ENCODE measurements at places on chromosomes 7 and 10. TPM values are rescaled to one million over a fixed set of nuclear protein-coding genes. Genes with fewer than 3 reads are reported as not detected.

DNA sequence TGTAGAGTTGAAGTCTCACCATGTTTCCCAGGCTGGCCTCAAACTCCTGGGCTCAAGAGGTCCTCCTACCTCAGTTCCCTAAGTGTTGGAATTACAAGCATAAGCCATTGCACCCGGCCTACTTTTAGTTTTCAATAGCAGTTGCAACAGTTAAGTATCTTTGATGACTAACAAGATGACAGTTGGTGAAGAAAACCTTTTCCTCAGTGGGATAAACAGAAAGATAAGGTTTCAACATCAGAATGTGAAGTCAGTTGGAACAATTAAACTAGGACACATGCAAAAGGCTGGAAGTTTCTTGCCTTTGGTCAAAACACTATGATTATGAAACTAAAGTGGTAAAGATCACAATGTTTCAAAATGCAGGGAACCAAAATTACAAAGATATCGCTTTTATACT, 169.2 kb downstream of the ZNF438 start:
- no peak for DNase-seq

GRCh38 chr10:104113376-104113956, 8.5 kb upstream of the SFR1 start:
- DNase-seq = no peak

- no peak for DNase-seq
These were observed 233.9 kb upstream of the CACNA2D1 start for GRCh38 chr7:82677493-82677892.

DNA sequence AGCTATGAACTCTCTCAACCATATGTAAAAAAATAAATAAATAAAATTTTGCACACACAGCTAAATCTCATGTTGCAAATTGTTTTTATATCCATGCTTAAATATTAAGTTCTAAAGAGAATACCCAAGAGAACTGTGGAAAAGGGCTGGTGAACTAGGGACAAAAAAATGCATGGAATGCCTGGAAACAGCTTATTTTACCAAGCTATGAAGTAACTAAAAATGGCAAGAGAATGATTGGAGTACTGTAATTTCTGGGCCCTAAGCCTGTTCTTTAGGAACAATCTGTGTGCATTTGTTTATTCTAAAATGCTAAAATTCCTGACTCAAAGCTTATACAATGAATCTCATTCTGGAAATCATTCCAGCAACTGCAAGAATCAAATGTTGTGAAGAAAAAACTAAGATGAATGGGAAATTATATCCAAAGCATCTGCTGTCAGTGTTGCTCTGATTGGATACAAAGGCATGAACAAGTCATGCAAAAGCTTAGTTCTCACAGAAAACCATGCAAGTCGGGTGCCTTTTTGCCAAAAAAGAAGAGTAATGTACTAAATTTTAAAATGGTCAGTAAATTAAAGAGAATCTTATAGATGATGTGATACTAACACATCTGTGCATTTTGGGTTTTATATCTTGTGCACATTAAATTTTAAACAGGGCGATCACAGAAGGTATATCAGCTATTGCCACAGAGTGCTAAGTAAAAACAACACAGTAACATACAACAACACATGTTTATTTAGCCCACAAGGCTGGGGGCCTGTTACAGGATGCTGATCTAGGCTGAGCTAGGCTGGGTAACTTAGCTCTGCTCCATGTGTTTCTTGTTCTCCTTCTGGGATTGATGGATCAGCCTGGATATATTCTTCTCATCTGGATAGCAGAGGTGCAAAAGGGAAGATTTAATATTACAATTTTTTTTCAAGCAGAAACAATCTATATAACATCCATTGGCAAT, 453.5 kb upstream of the SEMA3A start:
- no peak for DNase-seq

DNA sequence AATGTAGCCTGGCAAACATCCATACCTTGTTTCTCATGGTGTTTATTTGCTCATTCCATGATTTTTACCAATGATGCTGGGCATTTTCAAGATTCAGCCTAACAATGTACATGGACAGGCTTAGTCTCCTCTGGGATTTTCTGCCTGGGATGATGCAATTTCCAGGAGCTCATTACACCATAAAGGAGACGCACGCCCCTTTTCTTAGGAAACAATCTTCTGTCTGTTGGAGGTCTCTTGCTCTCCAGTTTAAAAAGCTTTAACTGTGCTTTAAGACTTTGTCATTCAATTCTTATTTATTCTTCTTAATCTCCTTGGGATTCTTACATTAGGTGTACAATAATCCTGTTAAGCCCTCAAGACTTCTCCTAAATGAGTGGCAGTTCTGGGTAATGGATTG, 150.3 kb upstream of the NRP1 start:
- DNase-seq = no peak

DNA sequence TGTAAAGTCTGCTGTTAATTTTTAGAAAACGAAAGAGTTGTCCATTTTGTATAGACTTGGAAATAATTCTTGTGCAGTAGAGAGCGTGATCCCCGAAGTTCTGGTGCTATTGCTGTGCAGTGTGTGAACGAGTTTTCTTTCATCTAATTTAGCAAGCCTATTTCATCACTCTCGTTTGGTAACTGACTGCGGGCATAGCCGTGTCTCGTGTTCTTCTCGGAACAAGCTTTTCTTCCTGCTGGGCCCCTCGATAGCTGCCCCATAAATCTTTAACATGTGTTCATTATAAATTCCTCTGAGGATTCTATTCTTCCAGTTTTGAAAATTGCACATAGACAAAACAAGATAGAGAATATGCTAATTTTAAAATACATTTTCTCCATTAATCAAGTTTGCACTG, 622.0 kb upstream of the PFKP start:
- DNase-seq = no peak

- DNase-seq = peak; percentile 33
These were observed 36.8 kb downstream of the CTBP2 start for GRCh38 chr10:125123476-125124114.

DNA sequence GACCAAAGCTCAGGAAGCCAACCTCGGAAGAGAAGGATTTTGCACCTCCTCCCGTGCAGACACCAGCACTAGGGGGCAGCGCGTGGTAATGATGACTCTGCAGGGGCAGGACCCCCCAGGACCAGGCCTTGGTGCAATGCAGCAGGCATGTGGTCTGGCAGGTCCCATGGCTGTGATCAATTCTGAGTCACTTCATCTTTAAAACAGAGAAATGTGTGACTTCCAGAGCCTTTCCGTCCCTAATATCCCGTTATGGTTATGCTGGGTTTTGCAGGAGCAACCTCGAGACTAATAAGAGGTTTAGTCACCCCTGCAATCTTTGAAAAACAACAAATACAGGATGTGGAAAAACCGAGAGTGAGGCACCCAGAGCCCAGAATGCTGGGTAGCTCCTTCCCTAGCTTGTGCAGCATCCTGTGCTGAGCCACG, 30.2 kb upstream of the GJD4 start:
- DNase-seq = no peak

GRCh38 chr10:99850767-99851340, 68.4 kb downstream of the ABCC2 start:
- no peak for DNase-seq

DNA sequence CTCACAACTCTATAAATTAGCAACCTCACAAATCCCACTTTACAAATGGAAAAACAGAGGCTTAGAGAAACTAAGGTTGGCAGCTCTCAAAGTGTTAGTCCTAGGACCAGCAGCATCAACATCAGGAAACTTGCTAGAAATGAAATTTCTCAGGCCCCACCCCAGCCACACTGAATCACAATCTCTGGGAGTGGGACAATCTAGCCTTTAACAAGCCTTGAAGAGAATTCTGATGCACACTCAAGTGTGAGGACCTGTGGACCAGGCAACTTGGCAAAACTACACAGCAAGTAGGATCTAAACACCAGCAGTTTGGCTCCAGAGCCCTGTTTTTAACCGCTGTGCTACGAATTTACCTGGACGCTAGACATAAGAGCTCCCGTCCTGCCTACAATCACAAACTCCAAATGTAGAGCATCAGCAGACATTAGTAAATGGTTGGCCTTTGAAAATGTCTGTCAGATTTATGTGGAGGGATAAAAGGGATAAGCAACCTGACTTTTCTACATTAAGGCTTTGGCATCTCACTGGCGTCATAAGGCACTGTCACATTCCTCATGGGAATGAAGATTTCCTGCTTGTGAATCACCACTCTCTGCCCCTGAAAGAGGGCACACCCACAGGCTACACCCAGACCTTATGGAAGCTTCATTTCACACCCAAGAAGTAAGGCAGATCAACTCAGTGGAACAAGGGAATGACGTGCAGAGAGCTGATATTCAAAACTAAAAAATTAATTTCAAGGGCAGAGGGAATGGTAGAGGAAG, 34.5 kb downstream of the PPP1R3C start:
- no peak for DNase-seq

GRCh38 chr7:78420001-78420400, 621.4 kb downstream of the PHTF2 start:
- DNase-seq = no peak

DNA sequence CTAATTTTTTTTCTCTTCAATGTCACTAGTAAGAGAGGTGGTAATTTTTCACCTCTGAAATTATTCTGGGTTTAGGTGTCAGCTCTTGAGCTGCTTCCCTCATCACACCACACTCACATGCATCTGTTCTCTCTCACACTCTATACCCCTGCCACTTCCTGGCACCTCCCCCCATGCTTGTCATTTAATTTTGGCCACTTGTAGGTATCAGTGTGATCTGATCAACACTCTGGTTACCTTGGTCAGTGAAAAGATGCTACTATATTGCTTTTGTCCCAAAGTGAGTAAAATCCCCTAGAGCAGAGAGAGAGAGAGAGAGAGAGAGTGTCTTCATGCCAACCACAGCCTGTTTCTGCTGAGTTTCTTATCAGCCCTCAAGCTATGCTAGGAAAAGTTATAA, 42.5 kb downstream of the STK17A start:
- no peak for DNase-seq

DNA sequence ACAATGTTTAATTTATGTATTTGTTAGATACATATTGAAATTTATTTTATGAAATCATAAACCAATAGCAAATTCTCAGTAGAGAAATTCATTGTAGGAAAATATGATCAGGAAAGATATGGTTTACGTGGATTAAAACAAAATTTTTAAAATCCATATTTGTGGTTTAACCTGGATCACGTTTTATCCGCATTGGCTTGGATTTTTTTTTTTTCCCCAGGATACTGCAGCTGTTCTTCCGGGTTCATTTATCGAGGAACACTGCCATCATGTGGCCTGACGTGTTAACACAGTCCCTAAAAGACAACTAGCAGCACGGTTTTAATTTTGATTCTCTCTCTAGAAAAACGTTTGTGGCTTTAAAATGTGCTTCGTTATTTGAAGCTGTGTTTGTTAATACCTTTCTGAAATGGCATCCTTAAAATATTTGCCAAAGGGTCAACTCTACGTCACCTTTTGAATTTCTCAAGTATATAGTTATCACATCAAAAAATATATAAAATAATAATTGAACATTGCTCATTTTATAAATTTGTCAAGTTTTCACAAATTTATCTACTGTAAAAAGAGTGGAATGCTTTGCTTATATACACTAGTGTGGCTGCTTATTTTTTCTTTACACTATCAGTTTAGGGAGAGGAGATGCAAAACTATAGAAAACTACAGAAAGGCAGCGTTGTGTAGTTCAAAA, 8.7 kb upstream of the ASB4 start:
- peak; percentile 75 for DNase-seq

GRCh38 chr7:148983200-148984146, 44.8 kb downstream of the PDIA4 start:
- DNase-seq = no peak

DNA sequence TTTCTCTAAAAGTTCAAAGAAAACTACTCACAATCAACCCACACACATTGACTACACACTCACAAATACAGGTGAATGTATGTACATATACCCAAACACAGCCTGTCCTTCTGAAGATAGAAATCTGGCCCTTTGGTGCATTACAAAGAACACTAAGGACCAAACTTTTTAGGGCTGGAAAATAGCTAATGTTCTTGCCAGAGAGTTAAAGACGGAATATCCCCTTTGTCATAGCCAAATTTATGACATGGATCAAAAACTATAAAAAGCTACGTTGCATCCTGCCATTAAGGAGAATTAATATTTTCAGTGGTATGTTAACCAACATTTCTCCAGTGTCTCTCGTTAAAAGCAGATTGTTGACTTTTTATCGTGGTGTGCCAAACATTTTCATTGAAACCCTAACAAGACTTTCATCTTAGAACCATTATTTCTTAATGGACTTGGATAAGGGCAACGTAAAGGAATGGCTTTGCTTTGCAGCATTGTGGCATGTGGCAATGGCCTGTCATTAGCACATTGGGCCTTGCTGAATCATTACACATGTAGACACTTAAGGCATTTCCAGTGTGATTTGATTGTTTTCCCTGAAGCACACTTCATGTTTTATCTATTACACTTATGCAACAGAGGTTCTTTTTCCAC, 150.9 kb upstream of the MEOX2 start:
- DNase-seq = no peak

DNA sequence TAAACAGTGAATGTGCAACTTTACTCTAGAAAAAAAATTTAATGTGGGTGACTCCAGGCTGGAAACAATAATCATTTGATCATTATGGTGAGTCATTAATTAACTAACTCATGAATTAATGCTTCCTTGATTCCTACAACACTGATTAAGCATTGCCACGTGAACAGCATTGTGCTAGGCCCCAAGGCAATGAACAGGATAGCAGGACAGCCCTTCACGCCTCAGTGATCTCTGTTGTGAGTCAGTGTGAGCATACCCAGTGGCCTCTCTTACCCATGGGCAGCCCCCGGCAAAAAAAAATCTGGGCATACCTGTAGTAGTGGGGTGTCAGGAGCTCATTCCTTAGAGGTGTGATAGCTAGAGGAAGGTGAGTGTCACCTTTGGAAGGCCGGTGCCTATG, 76.0 kb downstream of the DENND2A start:
- no peak for DNase-seq

GRCh38 chr10:86872757-86873156, 84.7 kb downstream of the MMRN2 start:
- DNase-seq = no peak

DNA sequence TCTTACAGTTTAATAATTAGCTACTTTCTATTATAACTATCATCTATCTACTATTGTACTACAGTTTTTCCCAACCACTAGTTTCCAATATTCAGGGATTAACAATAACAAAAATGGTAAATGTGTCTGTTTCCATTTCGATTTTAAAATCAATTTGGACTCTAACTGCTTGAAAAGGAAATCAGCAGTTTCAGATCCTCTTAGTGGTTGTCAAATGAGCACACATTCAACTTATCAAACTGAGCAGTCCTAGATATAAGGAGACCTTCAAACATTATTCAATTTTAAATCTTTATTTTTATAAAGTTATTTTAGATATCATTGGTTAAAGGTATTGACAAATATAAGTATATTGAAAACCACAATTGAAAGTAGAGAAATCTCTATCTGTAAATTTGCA, 46.8 kb upstream of the CD36 start:
- no peak for DNase-seq

COL28A1 gene
- 11.7 TPM for polyA plus RNA-seq

CPA2 gene
- 0.34 TPM for polyA plus RNA-seq

GNAT3 gene
- polyA plus RNA-seq = not detected

TAS2R41 gene
- polyA plus RNA-seq = not detected

NYAP1 gene
- polyA plus RNA-seq = 1.6 TPM

CLCN1 gene
- polyA plus RNA-seq = 0.17 TPM

ADCY1 gene
- polyA plus RNA-seq = 3.1 TPM

SNX8 gene
- polyA plus RNA-seq = 45.7 TPM

HGF gene
- polyA plus RNA-seq = 2.1 TPM
